ENCODE measurements at places on chromosomes 2 and 18. TPM values are rescaled to one million over a fixed set of nuclear protein-coding genes. Genes with fewer than 3 reads are reported as not detected.

DNA sequence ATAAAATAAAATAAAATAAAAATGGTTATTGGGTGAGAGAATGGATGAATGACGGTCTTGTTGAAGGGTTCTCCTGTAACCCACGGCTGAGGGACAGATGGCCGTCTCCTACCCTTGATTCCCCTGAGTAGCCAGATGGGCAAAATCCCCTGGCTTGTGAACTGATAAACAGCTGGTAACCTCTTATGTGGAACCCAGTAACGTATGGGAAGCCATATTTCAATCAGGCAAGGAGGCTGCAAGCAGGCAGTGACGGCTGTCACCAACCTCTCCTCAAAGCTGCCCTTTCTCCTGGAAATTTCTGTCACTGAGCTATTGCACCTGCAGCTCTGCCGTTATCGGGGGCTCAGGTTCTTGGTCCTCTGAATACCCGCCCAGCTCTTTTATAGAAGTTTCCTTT, 165.3 kb upstream of the SMAD2 start:
- peaks cover 48% of the 10 kb centered on the region for H3K27me3 ChIP-seq
- H3K27ac ChIP-seq = no peak overlapping the region
- no peak overlapping the region for H3K4me3 ChIP-seq
- H3K4me1 ChIP-seq = no peaks in the 10 kb centered on the region
- no peak for DNase-seq
- H3K36me3 ChIP-seq = no peaks in the 10 kb centered on the region

DNA sequence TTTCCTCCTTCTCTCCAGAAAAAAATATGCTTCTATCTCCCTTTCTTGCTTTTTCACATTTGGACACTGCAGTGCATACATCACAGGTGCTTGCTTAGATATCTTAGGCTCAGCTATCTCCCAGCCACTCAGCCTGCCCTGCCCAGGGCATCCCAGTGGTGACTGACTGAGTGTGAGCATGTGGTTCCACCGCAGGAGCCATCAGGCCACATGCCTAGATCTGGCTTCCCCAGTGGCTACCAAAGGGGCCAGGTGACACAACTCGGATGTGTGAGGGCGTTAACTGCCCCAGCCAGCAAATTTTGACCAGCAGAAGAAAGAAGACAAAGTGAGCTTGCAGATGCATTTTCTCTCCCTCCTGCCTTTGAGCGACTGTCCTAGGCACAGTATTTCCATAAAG, 25.5 kb downstream of the SP5 start:
- no peaks in the 10 kb centered on the region for H3K36me3 ChIP-seq
- no peak overlapping the region for H3K27ac ChIP-seq
- no peak overlapping the region for H3K4me3 ChIP-seq
- no peak for DNase-seq
- peaks cover 18% of the 10 kb centered on the region for H3K4me1 ChIP-seq
- peaks cover 3% of the 10 kb centered on the region for H3K27me3 ChIP-seq

- H3K36me3 ChIP-seq = no peaks in the 10 kb centered on the region
- no peak overlapping the region for H3K27ac ChIP-seq
- H3K4me3 ChIP-seq = no peak overlapping the region
- no peak for DNase-seq
- no peaks in the 10 kb centered on the region for H3K27me3 ChIP-seq
- peaks cover 6% of the 10 kb centered on the region for H3K4me1 ChIP-seq
Measured at GRCh38 chr2:181258720-181259119, 198.5 kb upstream of the ITGA4 start.

DNA sequence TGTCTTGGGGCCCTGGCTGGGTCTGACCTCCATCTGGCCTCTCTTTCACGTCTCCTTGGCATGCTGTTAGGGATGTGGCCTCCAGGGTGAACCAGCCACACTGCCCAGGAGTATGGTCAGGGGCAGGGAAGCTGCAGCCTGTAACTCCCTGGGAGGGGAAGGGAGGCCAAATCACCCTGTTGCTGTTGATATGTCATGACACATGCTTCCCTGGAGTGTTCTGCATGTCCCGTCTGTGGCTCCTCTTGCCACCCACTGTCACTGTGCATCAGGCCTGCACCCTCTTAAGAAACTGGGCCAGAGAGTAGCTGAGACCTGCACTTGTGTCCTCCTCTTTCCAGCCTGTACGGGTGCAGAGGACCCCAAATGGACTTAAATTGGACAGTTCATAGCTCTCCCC, 221.3 kb downstream of the FHOD3 start:
- no peak overlapping the region for H3K27ac ChIP-seq
- peaks cover 8% of the 10 kb centered on the region for H3K4me1 ChIP-seq
- H3K27me3 ChIP-seq = no peaks in the 10 kb centered on the region
- no peak for DNase-seq
- H3K36me3 ChIP-seq = peaks cover 2% of the 10 kb centered on the region
- no peak overlapping the region for H3K4me3 ChIP-seq

DNA sequence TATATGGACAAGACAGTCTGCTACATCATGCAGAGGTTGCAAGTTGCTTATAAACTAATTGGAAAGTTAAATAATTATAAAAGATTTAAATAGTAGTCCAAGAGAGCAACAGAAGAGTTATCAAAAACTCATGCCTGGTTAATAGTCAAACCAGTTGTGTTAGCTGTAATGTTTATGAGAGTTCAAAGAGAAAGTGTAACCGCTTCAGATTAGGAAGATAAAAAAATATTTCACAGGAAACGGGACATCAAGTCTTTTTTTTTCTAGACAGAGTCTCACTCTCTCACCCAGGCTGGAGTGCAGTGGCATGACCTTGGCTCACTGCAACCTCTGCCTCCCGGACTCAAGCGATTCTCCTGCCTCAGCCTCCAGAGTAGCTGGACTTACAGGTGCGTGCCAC, 34.6 kb upstream of the RNF125 start:
- DNase-seq = no peak
- H3K27ac ChIP-seq = no peak overlapping the region
- no peaks in the 10 kb centered on the region for H3K4me1 ChIP-seq
- H3K36me3 ChIP-seq = no peaks in the 10 kb centered on the region

- peaks cover 24% of the 10 kb centered on the region for H3K27me3 ChIP-seq
- H3K4me3 ChIP-seq = no peak overlapping the region
- H3K27ac ChIP-seq = no peak overlapping the region
- peaks cover 6% of the 10 kb centered on the region for H3K36me3 ChIP-seq
Measured at GRCh38 chr2:47592381-47592780, 189.4 kb downstream of the MSH2 start.

DNA sequence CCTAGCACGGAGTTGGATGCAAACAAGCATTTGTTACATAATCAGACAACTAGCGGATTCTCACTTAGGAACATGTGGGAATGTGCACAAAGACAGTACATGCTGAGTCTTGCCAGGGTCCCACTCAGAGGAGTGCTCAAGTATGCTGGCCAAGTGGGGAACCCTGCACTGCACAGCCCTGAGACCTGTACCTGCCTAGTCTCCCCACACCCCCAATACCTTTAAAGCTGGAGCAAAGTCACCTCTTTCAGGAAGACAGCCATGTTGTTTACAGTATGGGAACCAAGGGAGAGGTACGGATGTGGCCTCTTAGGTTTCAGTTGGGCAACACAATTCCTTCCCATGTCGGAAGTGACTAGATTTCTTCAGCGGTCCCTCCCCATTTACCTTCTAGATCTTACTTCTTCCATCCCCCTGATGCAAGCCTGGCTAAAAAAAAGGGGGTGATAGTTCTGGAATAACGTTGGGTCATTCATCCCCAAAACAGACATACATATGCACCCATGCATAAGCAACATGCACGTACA, 10.7 kb downstream of the CXCR1 start:
- H3K36me3 ChIP-seq = peaks cover 1% of the 10 kb centered on the region
- H3K27ac ChIP-seq = no peak overlapping the region
- no peak for DNase-seq
- H3K4me1 ChIP-seq = no peaks in the 10 kb centered on the region
- no peak overlapping the region for H3K4me3 ChIP-seq

GRCh38 chr2:148300544-148300943, 279.7 kb downstream of the MBD5 start:
- peak overlapping the region; percentile 18 for H3K27ac ChIP-seq
- no peak overlapping the region for H3K4me3 ChIP-seq
- peaks cover 29% of the 10 kb centered on the region for H3K4me1 ChIP-seq
- DNase-seq = no peak
- no peaks in the 10 kb centered on the region for H3K27me3 ChIP-seq
- peaks cover 2% of the 10 kb centered on the region for H3K36me3 ChIP-seq

DNA sequence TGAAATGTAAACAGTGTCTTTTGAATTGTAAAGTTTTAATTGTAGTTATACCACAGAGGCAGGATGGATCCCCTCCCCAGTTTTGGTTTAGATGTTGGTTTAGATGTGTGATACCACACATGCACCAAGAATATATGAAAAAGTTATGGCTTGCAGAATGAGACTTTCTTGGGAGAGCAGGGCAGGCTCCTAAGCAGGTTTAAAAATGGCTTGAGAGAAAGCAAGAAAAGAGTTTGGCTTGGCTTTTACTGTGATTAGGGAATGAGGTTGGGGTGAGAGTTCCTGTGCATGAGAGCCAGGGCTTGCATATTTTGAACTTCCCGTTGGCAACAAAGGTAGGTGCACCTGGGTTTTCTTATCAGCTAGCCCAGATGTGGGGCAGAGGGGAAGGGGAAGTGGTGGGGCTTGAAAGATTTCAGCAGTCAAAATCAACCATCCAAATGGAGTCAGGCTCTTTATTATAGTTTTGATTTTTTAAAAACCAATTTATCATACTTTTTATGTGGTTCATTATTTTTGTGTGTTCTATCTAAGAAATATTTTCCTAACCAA, 246.9 kb downstream of the MTX2 start:
- H3K4me3 ChIP-seq = no peak overlapping the region
- H3K36me3 ChIP-seq = no peaks in the 10 kb centered on the region
- H3K4me1 ChIP-seq = no peaks in the 10 kb centered on the region
- no peak for DNase-seq
- no peak overlapping the region for H3K27ac ChIP-seq

- no peak overlapping the region for H3K4me3 ChIP-seq
- H3K27ac ChIP-seq = peak overlapping the region; percentile 74
- H3K4me1 ChIP-seq = peaks cover 61% of the 10 kb centered on the region
Measured at GRCh38 chr18:58546552-58546951, 82.3 kb downstream of the ALPK2 start.

GRCh38 chr2:150473767-150474166, 13.7 kb downstream of the RND3 start:
- H3K27me3 ChIP-seq = no peaks in the 10 kb centered on the region
- H3K36me3 ChIP-seq = peaks cover 64% of the 10 kb centered on the region
- H3K27ac ChIP-seq = peak overlapping the region; percentile 83
- no peak for DNase-seq
- H3K4me3 ChIP-seq = no peak overlapping the region

- H3K4me3 ChIP-seq = no peak overlapping the region
Measured at GRCh38 chr2:201203916-201204654, 21.1 kb downstream of the CASP10 start.

DNA sequence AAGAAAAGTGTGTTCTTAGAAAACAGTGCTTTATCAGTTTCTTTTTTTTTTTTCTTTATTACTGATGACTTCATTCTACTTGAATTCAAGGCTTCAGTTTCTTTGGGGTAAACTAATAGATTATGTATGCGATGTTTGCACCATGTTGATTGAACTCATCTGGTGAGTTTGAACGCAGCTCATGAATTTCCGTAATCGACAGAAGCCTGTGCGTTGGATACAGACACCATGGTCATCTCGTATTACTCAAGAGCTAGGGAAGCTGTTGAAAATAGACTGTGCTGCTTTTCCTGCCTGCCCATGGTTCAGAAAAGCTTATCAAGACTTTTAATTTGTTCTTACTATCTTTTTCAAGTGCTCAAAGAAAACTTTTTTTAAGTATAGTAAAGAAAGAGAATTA, 185.5 kb upstream of the NRP2 start:
- no peaks in the 10 kb centered on the region for H3K27me3 ChIP-seq
- no peak for DNase-seq
- H3K27ac ChIP-seq = no peak overlapping the region
- H3K4me3 ChIP-seq = no peak overlapping the region
- H3K36me3 ChIP-seq = peaks cover 12% of the 10 kb centered on the region

- H3K4me3 ChIP-seq = no peak overlapping the region
- peaks cover 33% of the 10 kb centered on the region for H3K36me3 ChIP-seq
- H3K4me1 ChIP-seq = peaks cover 38% of the 10 kb centered on the region
Measured at GRCh38 chr2:28905533-28905932, 11.1 kb downstream of the WDR43 start.

- peak overlapping the region; percentile 33 for H3K4me3 ChIP-seq
- peak overlapping the region; percentile 74 for H3K27ac ChIP-seq
- H3K27me3 ChIP-seq = no peaks in the 10 kb centered on the region
- DNase-seq = no peak
- H3K4me1 ChIP-seq = peaks cover 73% of the 10 kb centered on the region
- peaks cover 35% of the 10 kb centered on the region for H3K36me3 ChIP-seq
Measured at GRCh38 chr2:73899801-73900336, 7.1 kb downstream of the ACTG2 start.

DNA sequence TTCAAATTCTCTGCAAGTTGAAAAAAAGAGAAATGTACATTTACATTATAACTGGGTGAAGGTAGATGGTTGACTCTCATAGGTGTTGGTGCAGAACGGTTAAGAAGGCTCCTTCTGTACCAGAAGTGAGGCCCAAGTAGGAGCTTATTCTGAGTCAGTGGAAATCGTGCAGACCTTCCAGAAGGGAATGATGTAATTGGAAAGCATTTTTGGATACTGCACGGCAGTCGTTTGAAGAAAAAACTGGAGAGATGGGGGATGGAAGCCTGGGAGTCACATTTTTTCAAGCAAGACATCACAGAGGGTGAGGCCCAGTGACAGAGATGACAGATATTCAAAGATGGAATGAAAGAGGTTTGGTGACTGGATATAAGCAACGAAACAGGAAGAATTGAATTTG, 39.4 kb downstream of the HRH4 start:
- H3K4me3 ChIP-seq = no peak overlapping the region
- H3K4me1 ChIP-seq = peaks cover 13% of the 10 kb centered on the region
- peaks cover 5% of the 10 kb centered on the region for H3K27me3 ChIP-seq
- H3K27ac ChIP-seq = peak overlapping the region; percentile 46
- peaks cover 3% of the 10 kb centered on the region for H3K36me3 ChIP-seq

- no peak for DNase-seq
- no peak overlapping the region for H3K4me3 ChIP-seq
- H3K27me3 ChIP-seq = no peaks in the 10 kb centered on the region
- peaks cover 2% of the 10 kb centered on the region for H3K4me1 ChIP-seq
- no peaks in the 10 kb centered on the region for H3K36me3 ChIP-seq
Measured at GRCh38 chr2:6780765-6781274, 84.9 kb downstream of the CMPK2 start.

GRCh38 chr2:129754831-129755230, 224.6 kb upstream of the RAB6C start:
- DNase-seq = no peak
- no peak overlapping the region for H3K27ac ChIP-seq
- H3K36me3 ChIP-seq = peaks cover 2% of the 10 kb centered on the region

- peaks cover 21% of the 10 kb centered on the region for H3K4me1 ChIP-seq
- no peak overlapping the region for H3K4me3 ChIP-seq
Measured at GRCh38 chr2:23636426-23636825, 251.4 kb downstream of the KLHL29 start.

GRCh38 chr18:69558052-69558451, 157.4 kb downstream of the DOK6 start:
- DNase-seq = no peak
- no peak overlapping the region for H3K4me3 ChIP-seq
- H3K36me3 ChIP-seq = peaks cover 2% of the 10 kb centered on the region
- peaks cover 5% of the 10 kb centered on the region for H3K4me1 ChIP-seq
- no peaks in the 10 kb centered on the region for H3K27me3 ChIP-seq
- H3K27ac ChIP-seq = no peak overlapping the region

The CREG2 gene
- not detected for total RNA-seq

The ALK gene
- total RNA-seq = not detected

The TRIM54 gene
- not detected for total RNA-seq

The CDCA7 gene
- 5.9 TPM for total RNA-seq

The MTIF2 gene
- 20.6 TPM for total RNA-seq

The CXCR4 gene
- total RNA-seq = not detected

The CHRNA1 gene
- total RNA-seq = 0.38 TPM

The CD302 gene
- total RNA-seq = 10.6 TPM

The L3MBTL4 gene
- 0.41 TPM for total RNA-seq

The SCN9A gene
- total RNA-seq = 30.1 TPM
